ENCODE measurements at places on chromosomes 1 and 21.

GRCh38 chr1:111597426-111597825 is 22.2 kb upstream of the RAP1A start:
- no peak for DNase-seq

DNA sequence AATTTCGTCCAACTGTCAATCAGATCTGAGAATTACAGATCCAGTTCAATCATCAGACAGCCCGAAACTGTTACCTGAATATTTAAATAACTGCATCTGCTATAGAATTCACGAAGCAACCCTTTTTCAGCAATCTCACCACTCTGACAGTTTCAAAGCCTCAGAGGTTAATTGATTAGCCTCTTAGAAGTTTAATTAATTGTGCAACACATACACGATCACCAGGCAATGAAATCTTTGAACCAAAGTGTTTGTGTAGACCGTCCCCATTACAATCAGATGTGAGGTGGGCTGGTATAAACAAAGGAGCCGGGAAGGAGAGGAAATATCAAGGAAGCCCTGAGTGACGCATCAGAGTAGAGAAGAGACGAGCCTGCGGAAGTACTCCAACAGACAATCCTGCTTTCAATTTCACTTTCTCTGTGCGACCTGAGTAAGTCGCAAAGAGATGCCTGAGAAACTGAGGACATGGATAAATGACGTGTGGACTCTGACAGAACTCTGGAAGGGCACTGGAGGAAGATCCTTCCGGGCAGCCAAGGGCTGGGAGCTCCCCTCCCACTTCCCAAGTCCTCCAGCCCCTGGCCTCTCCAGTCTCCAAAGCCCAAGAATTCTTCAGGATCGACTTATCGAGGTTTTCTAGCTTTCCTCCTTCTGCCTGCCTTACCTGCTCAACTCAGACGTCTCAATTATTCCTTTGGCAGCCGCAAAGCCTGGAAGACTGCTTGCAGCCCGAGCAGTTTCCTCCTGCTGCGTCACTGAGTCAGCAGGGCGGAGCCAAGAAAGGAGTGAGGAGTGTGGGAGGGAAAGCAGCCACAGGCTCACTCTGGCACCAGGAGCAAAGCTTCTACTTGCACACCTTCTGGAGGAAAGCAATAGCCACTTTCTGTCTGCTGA is at the start of gene RNASEL:
TSS of gene RNASEL (minus strand) at position 757 of the 897 bp plus-strand sequence. CDS start 2,450 bp downstream, outside the sequence.
- DNase-seq: peak; percentile 37

DNA sequence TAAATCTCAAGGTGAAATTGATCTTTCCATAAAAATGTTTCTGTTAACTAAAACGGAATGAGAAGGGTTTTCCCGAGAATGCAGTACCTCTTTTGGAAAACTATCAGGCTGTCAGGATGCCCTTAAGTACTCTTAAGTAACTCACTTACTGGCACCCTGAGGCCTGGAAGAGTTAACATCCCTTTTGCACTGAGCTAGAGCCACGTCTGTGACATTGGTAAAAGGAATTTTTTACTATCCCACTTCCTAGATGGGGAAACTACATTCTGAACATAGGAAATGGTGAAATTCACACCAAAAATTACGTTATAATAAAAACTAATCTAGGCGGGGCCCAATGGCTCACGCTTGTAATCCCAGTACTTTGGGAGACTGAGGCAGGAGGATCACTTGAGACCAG is 39.7 kb upstream of the MAP10 start:
- no peak for DNase-seq

GRCh38 chr1:193036337-193037047 is 22.7 kb downstream of the UCHL5 start:
- DNase-seq: no peak

GRCh38 chr1:246338546-246338945 is 168.5 kb downstream of the SMYD3 start:
- DNase-seq: no peak

GRCh38 chr1:201766131-201766866 is 62.7 kb upstream of the IPO9 start:
- DNase-seq: no peak

DNA sequence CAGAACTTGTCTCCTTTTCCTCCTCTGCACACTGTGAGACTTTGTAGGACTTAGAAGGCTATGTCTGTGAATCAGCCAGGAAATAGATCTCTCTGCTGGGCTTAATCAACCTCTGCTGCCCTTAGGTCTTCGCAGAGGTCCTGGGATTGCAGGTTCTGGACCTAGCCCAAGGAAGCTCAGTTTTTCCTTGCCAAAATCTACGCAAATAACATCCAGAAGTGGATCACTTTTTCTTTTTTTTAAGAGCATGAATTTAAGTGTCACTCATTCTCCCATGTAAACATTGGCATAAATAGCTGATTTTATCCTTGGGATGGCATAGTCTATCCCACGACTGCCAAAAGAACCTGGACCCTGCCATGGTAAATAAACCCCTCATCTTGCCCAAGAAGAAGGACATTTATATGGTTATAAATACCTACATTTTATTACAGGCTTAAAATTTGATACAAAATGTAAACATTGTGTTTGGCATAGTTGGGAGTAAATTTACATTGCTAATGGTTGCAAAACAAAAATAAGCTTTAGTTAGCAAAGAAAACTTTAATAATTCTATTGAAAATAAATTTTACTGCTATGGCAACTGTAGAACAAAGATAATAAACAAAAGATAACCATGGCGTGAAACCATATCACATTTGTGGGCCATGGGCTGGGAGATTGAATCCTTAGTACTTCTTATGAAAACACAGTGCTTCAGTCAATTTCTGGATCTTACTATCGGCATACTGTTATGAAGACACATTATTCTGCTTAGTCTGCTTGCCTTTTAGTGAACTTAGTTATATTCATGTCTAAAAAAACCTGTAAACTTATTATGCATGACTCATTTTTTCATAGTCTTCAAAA is 24.5 kb upstream of the DISC1 start:
- no peak for DNase-seq

GRCh38 chr21:27406300-27407009 is 439.6 kb upstream of the ADAMTS5 start:
- no peak for DNase-seq

DNA sequence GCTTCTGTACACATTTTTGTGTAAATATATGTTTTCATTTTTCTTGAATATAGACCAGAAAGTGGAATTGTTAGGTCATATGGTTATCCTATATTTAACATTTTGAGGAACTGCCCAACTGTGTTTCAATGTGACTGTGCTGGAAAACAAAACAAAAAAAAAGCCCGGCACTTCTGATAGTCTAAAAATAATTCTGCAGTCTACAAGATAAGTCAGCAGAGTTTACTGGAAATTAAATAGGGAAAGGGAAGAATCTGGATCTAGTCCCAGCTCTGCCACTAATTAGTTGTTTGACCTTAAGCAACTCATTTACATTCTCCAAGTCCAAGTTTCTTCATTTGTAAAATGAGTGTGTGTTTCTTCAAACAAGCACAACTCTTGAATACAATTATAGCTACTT is 869.1 kb upstream of the B3GALT2 start:
- DNase-seq: no peak

DNA sequence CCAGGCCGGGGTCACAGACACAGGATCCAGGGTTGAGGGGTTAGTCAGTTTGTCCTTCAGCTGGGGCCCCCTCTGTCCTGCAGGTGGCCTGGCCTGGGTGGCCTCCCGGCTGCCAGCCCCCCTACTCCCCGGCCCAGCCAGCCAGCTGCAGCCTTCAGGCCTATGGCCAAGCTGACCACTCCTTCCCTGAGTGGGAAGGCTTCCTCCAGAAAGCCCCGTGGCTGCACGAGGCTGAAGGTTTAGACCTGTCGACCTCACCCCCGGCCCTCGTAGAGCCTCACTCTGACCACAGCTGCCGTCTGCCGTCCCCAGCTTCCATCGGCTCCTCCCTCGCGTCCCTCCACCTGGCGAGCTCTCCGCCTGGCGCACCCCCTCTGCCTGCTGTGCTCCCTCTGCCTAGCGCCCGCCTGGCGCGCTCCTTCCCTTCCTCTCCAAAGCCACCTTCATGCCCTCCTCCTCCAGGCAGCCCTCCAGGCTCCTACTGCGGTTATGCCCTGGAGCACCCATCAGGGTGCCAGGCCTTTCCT is 9.6 kb downstream of the TTLL10 start:
- DNase-seq: no peak

DNA sequence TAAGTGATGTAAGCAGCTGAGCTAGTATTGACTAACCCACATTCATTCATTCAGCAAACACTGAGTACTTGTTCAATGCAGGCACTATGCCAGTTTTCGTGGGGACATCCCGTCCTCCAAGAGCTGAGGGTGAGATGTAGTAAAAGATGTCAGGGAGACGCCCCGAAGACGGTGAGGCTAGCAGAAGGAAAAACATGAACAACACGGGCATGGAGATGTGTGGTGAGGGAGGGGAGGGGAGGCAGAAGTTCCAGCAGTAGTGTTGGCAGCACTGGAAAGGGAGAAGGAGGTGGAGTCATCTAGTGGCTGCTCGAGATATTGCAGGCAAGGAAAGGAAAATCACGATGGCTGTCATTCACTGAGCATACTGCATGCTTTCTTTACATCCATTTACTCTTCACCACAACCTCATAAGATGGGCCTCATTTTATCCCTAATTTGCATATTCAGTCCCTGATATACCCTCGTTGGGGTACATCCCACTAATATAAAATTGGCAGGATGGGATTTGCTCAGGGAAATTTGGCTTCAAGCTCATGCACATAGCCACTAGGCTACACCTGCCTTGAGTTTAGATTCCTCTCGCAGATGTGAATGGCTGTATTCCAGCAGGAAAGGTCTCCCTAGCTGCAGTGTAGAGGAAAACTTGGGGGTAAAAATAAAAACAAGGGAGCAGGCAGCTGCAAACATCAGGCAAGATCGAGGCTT is 14.5 kb downstream of the PDZK1IP1 start:
- no peak for DNase-seq

- no peak for DNase-seq
These were observed 73.5 kb upstream of the TMPRSS15 start for GRCh38 chr21:18477043-18477442.

GRCh38 chr1:41495210-41495948 is 10.9 kb upstream of the EDN2 start:
- DNase-seq: no peak

- DNase-seq: no peak
These were observed 210.6 kb downstream of the HLX start for GRCh38 chr1:221089803-221090202.

- DNase-seq: no peak
These were observed 110.4 kb upstream of the IPO9 start for GRCh38 chr1:201718346-201719202.

GRCh38 chr1:93598861-93599439 is 82.7 kb downstream of the BCAR3 start:
- no peak for DNase-seq

DNA sequence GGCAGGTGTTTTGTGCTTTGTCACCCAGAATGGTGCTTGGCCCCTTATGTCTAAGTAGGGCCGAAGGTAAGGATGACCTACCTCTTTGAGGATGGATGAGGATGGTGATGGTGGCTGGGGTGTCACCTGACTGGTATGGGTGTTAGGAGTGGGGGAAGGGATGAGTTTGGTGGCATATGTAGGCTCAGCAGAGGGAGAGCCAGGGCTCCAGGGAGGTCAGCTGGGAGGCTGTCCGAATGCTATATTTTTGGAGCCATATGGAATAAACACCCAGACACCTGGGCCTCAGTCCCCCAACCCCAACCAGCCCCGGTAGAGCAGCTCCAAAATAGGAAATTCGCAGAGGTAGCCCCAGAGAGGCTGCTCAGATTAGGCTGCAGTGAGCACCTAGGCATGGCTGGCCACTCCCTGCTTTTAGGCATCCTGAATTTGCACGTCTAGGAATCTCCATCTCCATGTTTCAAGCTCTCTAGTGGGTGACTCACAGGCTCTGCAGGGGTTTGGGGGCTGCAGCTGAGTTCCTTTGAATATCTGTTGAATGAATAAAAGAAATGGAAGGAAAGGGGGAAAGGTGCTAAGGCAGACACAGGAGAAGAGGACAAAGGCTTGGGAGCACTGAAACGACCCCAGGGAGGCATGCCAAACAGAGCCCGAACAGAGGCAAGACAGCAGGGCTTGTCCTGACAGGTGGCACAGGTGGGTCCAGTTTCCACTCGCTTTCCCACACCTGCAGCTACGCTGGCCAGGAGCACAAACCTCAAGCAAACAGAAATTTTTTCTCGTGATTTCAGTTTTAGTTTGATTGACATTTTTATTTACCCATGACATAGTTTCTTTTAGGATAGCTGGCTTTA is 135.3 kb upstream of the EDN2 start:
- no peak for DNase-seq

GRCh38 chr1:223792046-223792445 is 53.7 kb downstream of the TP53BP2 start:
- no peak for DNase-seq

- no peak for DNase-seq
These were observed 24.0 kb upstream of the DIRAS3 start for GRCh38 chr1:68074472-68074871.

GRCh38 chr1:108034396-108034795 is 69.4 kb upstream of the VAV3 start:
- DNase-seq: no peak

- no peak for DNase-seq
These were observed 55.3 kb upstream of the ROR1 start for GRCh38 chr1:63718541-63718970.

DNA sequence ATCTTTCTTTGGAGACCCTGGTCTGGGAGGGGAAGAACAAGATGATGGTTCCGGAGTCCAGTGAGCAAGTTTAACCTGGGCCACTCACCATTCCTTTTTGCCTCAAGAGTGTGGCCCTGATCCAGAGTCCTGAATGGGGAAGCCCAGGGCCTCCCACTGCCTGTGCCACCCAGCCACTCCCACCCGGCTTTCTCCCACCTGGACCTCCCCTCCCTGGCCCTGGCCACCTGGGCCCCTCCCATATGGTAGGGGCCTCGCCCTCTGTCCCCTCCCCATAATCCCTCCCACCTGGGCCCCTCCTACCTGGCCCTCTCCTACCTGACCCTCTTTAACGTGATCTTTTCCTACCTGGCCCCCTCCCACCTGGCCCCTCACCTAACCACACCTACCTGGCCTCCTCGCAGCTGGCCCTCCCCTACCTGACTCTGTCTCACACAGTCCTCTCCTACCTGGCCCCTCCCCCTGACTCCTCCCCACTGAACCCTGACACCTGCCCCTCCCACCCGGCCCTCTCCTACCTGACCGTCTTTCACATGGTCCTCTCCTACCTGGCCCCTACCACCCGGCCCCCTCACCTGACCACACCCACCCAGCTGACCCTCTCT is 220.7 kb upstream of the VAMP3 start:
- DNase-seq: no peak

GRCh38 chr21:40386294-40386911 is 460.6 kb downstream of the DSCAM start:
- DNase-seq: no peak

- no peak for DNase-seq
These were observed 16.2 kb upstream of the PLA2G4A start for GRCh38 chr1:186812570-186812969.

- DNase-seq: peak; percentile 54
These were observed 5.7 kb upstream of the TPRG1L start for GRCh38 chr1:3618881-3619671.

DNA sequence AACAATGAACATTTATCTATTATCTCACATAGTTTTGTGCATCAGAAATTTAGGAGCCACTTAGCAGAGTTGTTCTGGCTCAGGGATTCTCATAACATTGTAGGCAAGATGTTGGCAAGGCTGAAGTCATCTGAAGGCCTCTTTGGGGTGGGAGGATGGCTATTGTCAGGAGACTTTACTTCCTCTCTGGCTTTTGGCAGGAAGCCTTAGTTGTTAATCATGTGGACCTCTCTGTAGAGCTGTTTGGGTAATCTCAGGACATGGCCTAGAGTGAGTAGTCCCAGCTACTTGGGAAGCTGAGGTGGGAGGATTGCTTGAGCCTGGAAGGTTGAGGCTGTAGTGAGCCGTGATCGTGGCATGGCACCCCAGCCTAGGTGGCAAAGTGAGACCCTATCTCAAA is 40.2 kb downstream of the RASAL2 start:
- no peak for DNase-seq
